ENCODE measurements at places on chromosomes 3 and 15.

GRCh38 chr3:79245284-79246138, 522.3 kb downstream of the ROBO1 start:
- DNase-seq: no peak
- no peaks in the 10 kb centered on the region for H3K36me3 ChIP-seq
- no peaks in the 10 kb centered on the region for H3K4me1 ChIP-seq
- no peaks in the 10 kb centered on the region for H3K27me3 ChIP-seq
- H3K27ac ChIP-seq: no peak overlapping the region
- H3K4me3 ChIP-seq: no peak overlapping the region

- no peaks in the 10 kb centered on the region for H3K27me3 ChIP-seq
- H3K27ac ChIP-seq: no peak overlapping the region
- H3K36me3 ChIP-seq: no peaks in the 10 kb centered on the region
- H3K4me1 ChIP-seq: peaks cover 7% of the 10 kb centered on the region
These were observed 78.0 kb downstream of the CPN2 start for GRCh38 chr3:194272861-194273742.

DNA sequence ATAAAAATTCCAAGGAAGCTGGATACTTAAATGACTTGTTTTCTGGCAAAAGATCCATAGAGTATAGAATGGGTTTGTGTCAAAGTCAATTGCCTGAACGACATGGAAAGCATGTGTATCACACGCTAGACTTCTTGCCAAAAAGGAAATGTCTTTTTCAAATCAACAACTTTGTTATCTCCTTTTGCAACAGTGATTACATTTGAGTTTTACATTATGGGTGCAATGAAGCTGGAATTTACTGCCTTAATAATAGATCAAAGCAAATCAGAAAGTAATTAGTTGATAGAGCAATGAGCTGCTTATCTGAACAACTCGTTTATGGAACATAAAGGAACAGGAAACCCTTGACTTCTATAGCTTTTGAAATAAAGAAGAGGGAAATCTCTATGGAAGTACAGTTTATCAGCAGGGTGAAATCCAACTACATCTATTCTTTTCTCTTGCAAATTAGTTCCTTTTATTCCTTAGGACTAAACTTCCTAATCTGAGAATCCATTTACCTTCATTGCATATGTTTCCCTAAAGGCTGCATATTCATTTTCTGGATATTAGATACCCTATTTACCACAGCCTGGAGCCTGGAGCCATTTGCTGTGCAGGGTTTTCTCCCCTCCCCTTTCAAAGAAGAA, 415.1 kb upstream of the NECTIN3 start:
- no peaks in the 10 kb centered on the region for H3K4me1 ChIP-seq
- no peak overlapping the region for H3K4me3 ChIP-seq
- no peak for DNase-seq
- no peak overlapping the region for H3K27ac ChIP-seq
- H3K27me3 ChIP-seq: no peaks in the 10 kb centered on the region

- no peak overlapping the region for H3K4me3 ChIP-seq
- DNase-seq: no peak
- no peaks in the 10 kb centered on the region for H3K27me3 ChIP-seq
- no peaks in the 10 kb centered on the region for H3K4me1 ChIP-seq
- no peaks in the 10 kb centered on the region for H3K36me3 ChIP-seq
- no peak overlapping the region for H3K27ac ChIP-seq
These were observed 156.4 kb upstream of the CBLB start for GRCh38 chr3:106025151-106025722.

DNA sequence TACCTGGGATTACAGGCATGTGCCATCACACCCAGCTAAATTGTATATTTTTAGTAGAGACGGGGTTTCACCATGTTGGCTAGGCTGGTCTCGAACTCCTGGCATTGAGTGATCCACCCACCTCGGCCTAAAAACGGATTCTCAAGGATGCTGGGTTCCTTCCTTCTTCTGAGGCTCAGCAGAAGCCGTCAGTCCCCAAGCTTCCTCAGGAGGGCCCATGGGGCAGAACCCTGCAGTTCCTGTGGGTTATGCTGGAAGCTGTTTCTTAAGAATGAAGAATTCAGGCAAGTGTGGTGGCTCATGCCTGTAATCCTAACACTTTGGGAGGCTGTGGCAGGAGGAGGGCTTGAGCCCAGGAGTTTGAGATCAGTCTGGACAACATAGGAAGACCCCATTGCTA, 29.0 kb upstream of the ZNF710 start:
- no peaks in the 10 kb centered on the region for H3K4me1 ChIP-seq
- H3K36me3 ChIP-seq: no peaks in the 10 kb centered on the region
- H3K27me3 ChIP-seq: no peaks in the 10 kb centered on the region
- H3K4me3 ChIP-seq: no peak overlapping the region
- no peak for DNase-seq
- H3K27ac ChIP-seq: no peak overlapping the region

GRCh38 chr3:160829486-160830009, 73.5 kb downstream of the PPM1L start:
- no peak overlapping the region for H3K4me3 ChIP-seq
- no peaks in the 10 kb centered on the region for H3K27me3 ChIP-seq
- DNase-seq: no peak
- H3K36me3 ChIP-seq: no peaks in the 10 kb centered on the region

GRCh38 chr3:31399271-31399670, 133.5 kb upstream of the STT3B start:
- no peak overlapping the region for H3K4me3 ChIP-seq
- H3K4me1 ChIP-seq: peaks cover 3% of the 10 kb centered on the region
- no peaks in the 10 kb centered on the region for H3K27me3 ChIP-seq
- no peak for DNase-seq
- no peaks in the 10 kb centered on the region for H3K36me3 ChIP-seq

All from CD4-positive, alpha-beta T cell (primary cell).